ENCODE measurements at places on chromosomes 7 and 10.
A peak's percentile ranks its signal among the peaks of the same experiment; 100 is the strongest.

GRCh38 chr7:132131196-132131595 lies 445.1 kb downstream of the PLXNA4 start:
- no peak for DNase-seq

DNA sequence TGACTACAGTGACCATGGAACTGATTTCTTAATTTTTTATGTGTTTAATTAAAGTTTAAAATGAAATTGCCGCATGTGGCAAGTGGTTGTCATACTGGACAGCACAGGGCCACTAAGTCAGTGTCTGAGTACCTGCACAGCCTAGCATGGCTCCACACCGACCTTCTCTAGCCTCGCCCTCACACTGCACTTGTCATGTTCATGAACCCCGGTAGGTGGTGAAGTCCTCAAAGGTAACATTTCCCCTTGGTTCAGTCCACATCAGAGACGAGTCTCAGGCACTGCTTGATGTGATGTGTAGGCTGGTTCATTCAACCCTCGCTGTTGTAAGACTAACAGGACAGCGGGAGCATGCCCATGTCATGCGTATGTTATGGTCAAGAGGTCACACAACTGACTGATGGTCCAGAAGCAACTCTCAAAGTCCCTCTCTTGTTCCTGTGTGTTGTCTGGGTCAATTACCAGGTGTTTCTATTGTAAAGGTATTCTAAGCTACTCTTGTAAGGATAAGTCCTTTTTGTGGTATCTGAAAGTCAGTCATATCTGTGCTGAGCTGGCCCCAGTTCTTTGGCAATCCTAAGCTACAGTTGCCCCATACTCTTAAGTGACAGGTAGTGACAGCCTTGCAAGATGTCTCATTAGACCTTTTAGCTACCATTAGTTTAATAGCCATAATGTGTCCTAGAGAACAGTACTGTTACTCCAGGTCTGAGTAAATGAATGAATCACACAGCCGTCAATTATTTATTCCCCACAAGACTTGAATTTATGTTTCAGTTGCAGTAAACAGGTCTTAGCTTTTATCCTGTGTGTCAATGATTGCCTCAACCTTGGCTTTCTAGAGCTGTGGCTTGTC lies 32.9 kb upstream of the ZC3HAV1L start:
- no peak for DNase-seq

DNA sequence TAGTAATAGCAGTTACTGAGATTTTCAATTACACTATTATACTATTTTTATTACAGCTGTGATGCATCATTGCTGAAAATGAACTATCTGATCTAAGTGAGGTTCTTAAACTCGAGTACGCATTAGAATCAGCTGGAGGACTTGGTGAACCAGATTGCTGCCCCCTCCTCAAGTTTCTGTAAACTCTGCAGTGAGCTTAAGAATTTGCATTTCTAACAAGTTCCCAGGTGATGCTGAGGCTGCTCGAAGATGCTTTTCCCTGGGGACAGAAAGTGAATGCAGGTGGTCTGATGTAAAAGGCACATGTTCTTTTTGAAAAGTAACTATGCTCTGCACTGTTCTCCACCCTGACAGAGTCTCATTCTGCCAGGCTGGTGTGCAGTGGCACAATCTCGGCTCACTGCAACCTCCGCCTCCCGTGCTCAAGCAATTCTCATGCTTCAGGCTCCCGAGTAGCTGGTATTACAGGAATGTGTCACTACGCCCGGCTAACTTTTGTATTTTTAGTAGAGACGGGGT lies 12.5 kb downstream of the RNF133 start:
- no peak for DNase-seq

DNA sequence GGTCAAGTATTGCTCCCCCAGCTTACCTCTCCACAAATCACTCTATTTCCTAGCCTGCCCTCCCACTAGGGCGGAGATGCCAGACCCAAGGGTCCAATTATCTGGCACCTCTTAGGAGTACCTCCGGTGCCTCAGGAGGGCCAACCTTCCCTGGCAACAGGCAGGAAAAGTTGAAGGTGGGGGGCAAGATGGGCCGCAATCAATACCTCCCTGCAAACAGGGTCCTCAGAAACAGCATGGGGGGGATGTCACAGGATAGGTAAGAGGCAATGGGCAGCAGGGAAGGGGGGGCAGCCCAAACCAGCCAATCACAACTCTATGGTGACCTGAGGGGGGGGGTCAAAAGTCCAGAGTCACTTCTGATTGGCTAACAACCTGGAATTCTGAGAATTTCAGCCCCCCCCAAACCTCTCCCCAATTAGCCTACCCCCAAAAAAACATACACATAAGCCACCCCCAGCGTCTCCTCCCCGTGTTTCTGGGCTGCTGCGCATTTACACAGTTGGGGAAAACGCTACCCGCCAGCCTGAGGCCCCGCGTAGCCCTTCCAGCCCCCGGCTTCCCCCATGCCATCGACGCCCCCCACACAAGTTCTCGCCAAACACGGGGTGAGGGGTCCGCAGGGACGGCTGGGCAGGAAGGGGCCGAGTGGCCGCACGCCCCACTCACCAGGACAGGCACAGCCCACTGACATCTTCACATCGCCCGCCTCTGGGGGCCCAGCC lies 589 bp downstream of the LDB1 start:
- DNase-seq = peak; percentile 78

GRCh38 chr7:27156508-27156898 lies at the start of gene HOXA7:
Gene HOXA7, minus strand, starts transcription at chr7:27156675. Its CDS starts 130 bp downstream, at chr7:27156545.
- DNase-seq = no peak

- DNase-seq = no peak
These were observed 60.1 kb upstream of the NFE2L3 start for GRCh38 chr7:26091933-26092332.

- DNase-seq = no peak
These were observed 318.9 kb downstream of the IPMK start for GRCh38 chr10:57948796-57949195.

- DNase-seq = no peak
These were observed 224.4 kb downstream of the PTPRN2 start for GRCh38 chr7:158362912-158363905.

DNA sequence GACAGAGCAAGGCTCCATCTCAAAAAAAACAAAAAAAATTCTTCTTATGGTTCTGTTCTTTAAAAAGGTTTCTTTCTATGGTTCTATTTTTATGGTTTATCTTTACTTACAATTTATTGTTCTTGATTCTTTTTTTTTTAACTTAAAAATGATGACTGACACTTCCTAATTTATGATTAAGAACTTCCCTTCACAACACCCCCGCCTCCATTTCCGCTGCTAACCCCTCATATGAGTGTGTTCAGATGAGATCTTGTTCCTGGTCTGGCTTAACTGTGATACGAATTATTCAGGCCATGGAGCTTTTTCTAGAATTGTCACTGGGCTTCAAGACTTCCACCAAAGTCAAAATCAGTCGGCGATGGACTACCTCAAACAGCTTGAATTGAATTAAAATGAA lies 33.9 kb downstream of the PTER start:
- no peak for DNase-seq

GRCh38 chr10:73408978-73409521 lies 4.8 kb downstream of the ANXA7 start:
- no peak for DNase-seq

DNA sequence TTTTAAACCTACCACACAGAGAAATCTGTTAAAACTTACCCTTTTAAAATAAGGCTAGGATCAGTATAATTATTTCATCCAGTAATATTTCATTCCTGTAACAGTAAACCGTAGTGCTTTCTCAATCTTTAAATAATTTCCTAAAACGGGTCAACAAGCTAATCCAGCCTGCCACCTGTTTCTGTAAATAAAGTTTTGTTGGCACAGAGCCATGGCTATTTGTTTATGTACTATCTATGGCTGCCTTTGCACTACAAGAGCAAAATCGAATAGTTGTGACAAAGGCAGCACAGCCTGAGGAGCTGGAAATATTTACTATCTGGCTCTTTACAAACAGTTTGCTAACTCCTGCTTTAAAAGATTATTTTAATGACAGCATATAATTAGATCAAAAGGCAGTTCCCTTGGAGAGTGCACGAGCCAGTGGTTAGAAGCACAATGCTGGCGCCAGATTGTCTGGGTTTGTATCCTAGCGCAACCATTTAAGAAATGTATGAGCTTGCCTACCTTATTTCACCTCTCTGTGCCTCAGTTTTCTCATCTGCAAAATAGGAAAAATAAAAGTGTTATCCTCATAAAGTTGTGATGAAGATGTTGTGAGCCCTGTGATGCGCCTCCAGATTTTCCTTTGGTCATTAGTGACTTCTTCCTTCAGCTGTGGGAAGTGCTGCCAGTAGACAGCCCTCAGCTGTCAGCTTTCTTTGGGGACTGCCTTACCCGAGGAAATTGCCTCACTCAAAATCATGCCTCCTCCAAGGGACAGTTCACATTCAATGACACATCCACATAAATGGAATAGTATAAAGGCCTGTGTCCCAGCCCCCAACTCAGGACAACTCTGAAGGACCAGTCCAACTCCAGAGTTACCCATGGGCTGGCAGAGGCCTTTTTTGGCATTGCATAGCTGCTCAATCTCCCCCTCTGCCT lies 11.8 kb upstream of the MIOS start:
- DNase-seq = no peak

- no peak for DNase-seq
These were observed 45.1 kb downstream of the WIPI2 start for GRCh38 chr7:5234852-5235831.

DNA sequence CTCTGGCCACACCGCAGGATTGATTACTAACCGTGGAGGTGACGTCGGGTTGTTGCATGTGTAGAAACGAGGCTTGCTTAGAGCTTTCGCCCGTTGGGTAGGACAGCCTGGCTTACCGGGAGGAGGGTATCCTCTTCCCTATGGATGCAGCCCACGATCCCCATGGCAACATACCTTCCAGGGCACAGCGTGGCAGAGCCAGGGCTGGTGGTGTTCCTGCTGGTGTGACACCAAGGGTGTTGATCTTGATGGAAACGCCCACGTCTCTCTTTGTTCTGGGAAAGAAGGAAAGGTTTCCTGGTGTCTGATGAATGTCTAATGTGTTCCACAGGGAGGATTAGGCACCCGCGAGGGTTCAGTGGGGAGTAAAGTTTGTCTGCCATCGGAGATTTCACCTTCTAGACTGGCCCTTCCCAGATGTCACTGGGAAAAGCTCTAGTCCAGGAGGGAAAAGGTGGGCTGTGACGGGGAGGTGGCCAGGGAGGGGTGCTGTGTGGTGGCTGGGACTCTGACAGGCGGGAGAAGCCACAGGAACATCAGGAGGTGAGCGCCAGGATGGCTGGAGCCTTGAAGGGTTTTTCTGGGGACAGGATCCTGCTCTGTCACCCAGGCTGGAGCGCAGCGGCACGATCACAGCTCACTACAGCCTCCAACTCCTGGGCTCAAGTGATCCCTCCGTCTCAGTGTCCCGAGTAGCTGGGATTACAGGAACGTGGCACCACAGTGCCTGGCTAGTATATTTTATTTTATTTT lies 102.1 kb downstream of the CUX1 start:
- DNase-seq = no peak

DNA sequence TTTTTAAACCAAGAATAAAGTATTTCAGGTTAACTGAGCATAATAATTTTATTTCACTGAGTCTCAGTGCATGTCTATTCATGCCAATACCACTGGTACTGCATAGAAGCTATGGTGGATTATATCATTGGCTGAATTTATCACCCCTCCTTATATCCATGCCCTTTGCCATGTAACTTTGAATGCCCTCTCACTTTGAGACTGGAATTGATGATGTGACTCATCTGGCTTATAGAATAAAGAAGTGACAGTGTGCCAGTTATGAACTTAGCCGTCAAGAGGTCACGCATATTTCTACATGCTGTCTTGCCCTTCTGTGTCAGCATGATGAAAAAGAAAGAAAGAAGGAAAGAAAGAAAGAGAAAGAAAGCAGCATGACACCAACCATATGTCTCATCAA lies 20.7 kb upstream of the ABLIM1 start:
- no peak for DNase-seq

GRCh38 chr7:99096124-99096887 lies 47.6 kb downstream of the SMURF1 start:
- no peak for DNase-seq

GRCh38 chr10:20247891-20248708 lies 431.9 kb downstream of the PLXDC2 start:
- no peak for DNase-seq

- no peak for DNase-seq
These were observed 110.3 kb downstream of the ARHGAP22 start for GRCh38 chr10:48494611-48495010.
